ENCODE measurements at places on chromosomes 2 and 18.

GRCh38 chr2:168192839-168193616 lies 54.4 kb downstream of the STK39 start:
- peak; percentile 65 for DNase-seq

GRCh38 chr2:6808426-6808825 lies 57.3 kb downstream of the CMPK2 start:
- DNase-seq, result no peak

- no peak for DNase-seq
Measured at GRCh38 chr2:215422676-215423075, 13.2 kb downstream of the FN1 start.

DNA sequence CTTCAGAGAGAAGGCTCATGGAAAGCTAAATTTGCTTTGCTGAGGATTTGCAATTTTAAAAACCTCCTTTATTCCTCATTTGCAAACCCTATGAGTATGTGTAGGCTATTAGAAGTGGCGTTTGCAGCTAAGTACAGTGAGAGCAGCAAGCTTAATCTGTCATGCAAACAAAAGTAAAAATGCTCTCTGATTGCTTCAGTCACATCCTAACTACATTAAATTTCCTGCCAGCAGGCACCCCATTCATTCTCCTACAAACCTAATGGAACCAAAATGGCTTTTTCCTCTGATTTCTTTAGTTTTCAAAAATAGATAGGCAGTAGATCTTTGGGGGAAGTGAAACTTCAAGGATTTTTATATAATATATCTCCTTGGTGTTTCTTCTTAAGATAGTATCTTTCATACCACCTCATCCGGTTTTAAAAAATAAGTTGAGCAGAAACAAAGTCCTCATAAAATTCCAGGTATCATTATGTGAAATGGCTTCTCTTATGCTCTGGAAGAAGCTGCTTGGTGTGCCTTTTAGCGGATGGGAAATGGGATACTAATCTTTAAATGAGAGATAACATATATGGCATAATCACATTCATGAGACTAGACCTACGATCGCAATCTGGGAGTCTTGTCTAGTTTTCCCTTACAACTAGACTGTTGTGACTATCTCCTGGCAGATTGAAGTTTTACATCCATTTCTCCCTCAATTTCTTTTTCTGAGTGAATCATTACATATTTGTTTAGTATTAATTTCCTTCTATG lies 49.1 kb downstream of the CLIP4 start:
- DNase-seq, result no peak

GRCh38 chr2:64650722-64651338 lies 2.9 kb downstream of the SERTAD2 start:
- DNase-seq, result no peak

GRCh38 chr2:603427-603826 lies 73.8 kb downstream of the TMEM18 start:
- no peak for DNase-seq

Data from RCC 7860 (cell line).